ENCODE measurements at places on chromosomes 2 and 18.

DNA sequence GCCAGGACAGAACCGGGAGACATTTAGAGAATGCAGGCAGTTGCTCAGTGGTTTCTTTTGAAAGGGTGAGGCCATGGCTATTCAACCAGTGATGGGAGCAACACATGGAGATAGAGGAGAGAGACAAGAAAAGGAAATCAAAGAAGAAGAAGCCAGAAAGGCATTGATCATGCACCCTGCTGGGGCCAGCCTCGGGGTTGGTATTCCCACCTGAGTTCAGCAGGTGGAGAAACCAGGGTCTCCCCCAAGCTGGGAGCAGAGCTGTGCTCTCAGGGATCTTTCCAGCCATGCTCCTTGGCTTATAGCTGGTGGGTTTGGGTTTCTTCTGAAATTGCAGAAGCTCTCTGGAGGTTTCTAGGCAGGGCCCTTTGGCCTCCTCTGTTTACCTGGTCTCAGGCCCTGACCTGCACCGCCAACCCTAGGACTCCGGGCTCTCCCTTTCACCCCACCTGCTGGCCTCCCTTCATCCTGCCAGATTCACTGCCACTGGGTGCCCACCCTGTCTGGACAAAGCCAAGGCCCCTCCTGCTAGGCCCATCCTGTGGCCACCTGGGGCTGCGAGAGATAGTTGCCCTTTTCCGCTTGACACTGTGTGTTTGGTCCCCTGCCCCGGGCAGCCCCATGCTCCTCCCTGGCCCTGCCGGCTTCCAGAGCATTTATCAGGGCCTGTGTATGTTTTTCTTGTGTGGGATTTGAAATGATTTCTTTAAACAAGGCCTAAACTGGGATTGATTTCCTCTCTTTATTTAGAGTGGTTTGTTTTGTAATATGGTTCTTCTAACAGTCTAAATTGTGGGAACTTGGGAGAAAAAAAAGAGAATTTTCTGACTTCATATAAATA is 126.7 kb downstream of the DDX1 start:
- DNase-seq = no peak

DNA sequence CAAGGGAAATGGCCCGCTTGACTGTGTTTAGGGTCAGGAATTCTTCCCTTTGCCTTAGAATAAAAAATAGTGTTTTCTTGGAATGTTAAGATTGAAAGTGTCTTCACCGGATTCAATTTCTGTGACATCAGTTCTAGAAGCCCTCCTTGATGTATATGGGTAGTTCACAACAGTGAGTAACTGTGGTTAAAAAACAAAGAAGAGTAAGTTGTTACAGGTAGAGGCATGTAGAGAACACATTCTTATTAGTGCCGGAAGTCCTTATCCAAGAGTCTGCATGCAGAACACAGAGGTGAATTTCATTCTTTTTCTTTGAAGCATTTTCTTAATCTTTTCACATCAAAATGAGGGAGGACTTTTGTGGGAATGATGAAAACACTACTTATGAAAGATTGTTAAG is 105.5 kb downstream of the FMNL2 start:
- no peak for DNase-seq

DNA sequence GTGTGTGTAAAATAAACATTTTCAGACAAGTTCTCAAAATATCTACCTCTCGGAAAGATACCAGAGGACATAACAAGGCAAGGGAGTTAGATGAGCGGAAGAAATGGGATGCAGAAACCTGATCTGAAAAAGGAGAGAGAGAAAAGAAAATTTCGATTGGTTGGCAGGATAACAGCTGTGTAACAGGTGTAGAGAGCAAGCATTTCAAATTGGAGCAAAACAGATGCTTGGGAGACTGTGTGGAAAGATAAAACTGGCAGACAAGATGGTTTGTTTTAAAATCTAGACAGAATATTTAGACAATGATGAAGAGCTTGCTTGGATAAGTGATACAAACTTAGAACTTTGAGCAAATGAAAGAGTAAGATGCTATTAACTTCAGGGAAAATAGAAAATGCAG is 20.2 kb downstream of the CHST9 start:
- DNase-seq = no peak

DNA sequence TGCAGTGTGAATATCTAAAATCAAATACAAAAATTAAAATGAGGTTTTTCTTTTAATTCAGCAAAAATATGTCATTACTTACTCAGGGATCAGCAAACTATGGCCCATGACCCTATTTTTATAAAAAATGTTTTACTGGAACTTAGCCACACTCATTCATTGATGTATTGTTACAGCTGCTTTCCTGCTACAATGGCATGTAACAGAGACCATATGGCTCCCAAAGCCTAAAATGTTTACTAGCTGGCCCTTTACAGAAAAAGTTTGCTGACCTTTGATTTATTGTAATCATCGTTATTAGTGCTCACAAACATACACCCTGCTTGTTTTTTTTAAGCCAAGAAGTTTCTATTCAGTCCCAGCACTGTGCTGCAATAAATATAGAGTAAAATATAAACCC is 120.3 kb downstream of the PLA2R1 start:
- no peak for DNase-seq

DNA sequence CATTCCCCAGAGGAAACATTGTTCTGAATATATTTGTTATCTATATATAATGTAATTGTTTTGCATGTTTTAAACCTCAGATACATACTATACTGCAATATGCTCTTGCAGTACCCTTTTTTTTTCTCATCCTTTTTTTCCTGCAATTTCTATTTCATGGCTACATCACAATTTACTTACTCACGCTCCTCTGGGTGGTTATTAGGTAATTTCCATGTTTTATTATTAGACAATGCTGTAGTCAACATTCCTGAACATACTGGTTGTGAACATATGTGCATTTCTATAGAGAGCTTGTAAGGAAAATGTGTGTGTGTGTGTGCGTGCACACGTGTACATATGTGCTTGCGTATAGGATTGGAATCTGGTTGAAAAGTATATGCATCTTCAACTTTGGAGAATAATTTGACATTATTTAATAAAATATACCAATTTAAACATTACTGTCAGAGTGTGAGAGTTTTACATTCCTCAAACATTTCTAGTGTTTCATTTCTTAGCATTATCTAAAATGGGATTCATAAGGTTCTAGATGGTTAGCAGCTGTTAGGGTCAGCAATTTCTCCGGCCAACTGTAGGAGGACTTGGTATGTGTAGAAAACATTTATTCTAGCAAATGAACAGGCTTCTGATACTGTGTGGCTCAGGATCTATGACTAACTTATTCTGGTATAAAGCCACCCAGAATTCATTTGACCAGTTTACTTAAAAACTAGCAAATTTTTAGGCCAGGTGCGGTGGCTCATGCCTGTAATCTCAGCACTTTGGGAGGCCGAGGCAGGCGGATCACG is 22.4 kb downstream of the NCOA1 start:
- no peak for DNase-seq

Data from kidney capillary endothelial cell (primary cell).